D341Med (cell line): ENCODE measurements at places on chromosomes 7 and 10.

GRCh38 chr7:131623154-131623553, 66.7 kb upstream of the PODXL start:
- DNase-seq: no peak

DNA sequence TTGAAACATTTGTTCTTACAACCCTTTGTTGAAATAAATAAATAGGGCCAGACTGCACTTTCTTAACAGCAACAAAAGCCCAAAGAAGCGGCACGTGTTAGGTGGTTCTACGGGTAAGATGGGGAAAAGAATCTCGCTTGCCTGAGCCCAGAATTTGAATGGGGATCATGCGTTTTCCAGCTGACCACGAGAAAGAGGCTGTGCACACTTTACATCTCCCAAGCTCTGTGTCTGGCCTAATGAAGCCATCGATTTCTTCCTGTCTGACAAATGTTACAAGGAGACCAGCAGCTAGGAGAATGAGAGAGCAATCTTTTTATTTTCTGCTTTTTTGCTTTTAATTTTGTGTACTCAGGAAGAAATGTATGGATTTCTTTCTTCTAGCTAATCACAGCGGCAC, 52.2 kb downstream of the FRMD4A start:
- no peak for DNase-seq

DNA sequence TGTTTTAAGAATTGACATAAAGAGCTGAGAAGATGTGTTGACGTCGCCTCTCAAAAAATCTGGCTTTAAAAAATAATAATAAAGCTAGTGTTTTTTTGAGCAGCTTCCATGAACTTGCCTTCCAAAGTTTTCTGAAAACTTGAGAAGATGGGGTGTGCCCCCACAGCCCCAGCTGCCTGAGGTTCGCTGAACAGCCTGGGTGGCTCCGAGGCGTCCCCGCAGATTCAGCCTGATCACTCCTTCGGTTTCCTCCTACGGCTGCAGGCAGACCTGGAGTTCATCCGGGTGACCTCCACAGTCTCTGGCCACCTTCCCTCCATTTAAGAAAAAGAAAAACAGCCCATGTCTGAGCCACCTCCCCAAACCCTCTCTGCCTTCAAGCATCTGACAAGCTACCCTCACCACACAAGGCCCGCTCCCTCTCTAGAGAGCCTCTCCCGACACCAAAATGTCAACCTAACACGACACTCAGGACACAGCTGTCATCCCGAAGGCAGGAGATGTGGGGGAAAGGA, 177.8 kb downstream of the PTPRN2 start:
- DNase-seq: no peak

DNA sequence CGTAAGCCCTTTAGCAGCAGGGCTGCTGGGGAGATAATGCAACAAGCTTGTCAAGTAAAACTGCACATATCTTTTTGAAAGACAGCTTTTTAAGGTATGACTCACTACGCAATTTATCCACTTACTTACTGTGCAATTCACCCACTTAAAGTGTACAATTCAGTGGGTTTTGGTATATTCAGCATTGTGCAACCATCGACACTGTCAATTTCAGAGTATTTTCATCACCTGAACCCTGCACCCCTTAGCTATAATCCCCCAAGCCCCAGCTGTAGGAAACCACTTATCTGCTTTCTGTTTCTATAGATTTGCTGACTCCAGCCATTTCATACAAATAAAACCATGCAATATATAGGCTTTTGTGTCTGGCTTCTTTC, 168.0 kb downstream of the PTPN20 start:
- no peak for DNase-seq

DNA sequence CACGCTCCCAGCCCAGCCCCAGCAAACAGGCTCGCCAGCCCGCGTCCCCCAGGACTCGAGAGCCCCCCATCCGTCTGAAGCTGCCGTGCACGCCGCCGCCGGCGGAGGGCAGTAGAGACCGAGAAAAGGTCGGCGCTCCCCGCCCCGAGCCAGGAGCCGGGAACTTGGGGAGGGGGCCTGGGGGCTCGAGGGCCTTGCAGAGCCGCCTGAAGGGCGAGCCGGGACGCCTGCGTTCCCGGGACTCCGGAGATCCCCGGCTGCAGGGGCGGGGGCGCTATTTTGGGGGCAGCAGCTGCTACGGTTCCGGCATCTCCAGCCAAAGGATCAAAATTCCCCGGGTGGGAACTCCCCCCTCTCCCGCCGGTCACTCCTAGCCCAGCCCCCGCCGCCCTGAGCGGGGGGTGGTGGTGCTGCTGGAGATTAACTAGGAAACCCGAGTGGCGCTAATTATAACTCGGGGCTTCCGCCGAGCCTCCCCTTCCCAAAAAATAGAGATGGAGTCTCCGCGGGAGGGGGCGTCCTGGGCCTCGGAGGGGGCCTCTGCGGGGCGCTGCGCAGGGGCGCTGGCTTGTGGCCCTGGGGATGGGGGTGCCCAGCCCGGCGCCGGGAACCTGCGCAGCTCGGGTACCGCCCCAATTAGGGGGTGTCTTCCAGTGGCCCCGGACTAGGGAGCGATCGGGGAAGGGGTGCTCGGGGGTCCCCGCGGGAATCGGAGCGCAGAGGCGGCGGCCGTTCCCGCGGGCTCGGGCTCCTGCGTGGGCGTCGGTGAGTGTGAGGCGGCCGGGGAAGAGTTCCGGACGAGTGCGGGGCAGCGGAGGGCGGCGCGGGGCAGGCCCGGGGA, 608 bp downstream of the ACHE start:
- peak; percentile 85 for DNase-seq

DNA sequence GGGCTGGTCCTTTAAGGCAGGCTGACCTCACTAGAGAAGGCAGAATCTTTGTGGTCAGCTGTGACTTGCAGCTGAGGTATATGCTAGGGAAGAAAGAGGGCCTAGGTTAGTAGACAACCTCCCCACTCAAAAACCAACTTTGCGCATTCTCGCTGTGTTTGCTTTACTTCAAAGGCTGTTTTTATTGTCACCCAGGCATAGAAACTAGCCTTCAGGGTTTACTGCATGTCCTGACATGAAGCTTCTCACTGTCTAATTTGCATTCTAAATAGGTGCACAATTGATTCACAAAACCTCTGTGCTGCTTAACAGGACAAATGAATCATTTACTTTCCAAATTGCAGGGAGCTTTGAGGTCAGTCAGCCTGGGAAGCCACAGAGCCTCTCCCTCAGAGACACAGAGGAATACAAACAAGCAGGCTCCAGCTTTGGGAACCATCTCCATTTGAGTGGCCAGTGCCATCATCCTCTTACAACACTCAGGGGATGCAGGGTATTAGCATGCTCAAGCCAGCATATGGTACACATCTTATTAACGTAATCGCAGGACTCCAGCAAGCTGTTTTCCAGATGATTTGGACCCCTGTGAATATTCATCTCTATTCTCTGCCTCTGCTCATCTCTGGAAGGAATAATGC, 596.4 kb upstream of the GHITM start:
- peak; percentile 45 for DNase-seq

GRCh38 chr10:126674741-126675515, 4.4 kb upstream of the C10orf90 start:
- DNase-seq: no peak

- DNase-seq: no peak
Observed at GRCh38 chr7:69374044-69374425, 224.2 kb upstream of the AUTS2 start.

- DNase-seq: no peak
Observed at GRCh38 chr7:98978672-98979071, 100.3 kb downstream of the TRRAP start.

DNA sequence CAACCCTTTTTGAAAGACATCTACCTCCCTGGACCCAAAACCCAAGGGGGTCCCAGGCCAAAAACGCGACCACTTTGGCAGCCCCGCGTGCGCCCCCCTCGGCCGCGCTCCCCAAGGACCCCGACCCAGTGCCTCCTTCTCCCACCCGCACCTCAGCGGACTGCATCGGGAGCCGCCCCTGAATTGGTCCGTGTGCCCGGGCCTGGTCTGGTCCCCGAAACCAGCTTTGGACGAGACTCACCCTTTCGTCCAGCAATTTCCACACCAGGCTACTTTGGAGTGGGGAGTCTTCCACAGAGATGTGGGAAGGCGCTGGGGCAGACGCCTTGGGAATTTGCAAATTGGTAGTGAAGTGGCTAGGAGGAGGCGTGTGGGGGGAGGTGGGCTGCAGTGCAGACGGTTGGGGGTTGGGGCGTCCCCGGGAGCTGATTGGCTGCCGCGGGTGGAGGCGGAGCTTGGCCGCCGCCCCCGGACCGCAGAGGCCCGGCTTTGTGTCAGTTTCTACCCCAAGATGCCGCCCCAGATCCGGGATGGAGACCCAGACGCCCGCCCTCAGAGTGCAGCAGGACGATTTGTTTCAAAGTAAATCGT, 16.9 kb downstream of the TCAF1 start:
- DNase-seq: peak; percentile 88

- DNase-seq: no peak
Observed at GRCh38 chr7:92706563-92706962, 116.4 kb upstream of the FAM133B start.

GRCh38 chr7:71626206-71626605, 494.3 kb downstream of the GALNT17 start:
- DNase-seq: no peak

- peak; percentile 80 for DNase-seq
Observed at GRCh38 chr10:13659887-13660550, 73.3 kb downstream of the PRPF18 start.
